ENCODE measurements at places on chromosomes 1 and 21.

DNA sequence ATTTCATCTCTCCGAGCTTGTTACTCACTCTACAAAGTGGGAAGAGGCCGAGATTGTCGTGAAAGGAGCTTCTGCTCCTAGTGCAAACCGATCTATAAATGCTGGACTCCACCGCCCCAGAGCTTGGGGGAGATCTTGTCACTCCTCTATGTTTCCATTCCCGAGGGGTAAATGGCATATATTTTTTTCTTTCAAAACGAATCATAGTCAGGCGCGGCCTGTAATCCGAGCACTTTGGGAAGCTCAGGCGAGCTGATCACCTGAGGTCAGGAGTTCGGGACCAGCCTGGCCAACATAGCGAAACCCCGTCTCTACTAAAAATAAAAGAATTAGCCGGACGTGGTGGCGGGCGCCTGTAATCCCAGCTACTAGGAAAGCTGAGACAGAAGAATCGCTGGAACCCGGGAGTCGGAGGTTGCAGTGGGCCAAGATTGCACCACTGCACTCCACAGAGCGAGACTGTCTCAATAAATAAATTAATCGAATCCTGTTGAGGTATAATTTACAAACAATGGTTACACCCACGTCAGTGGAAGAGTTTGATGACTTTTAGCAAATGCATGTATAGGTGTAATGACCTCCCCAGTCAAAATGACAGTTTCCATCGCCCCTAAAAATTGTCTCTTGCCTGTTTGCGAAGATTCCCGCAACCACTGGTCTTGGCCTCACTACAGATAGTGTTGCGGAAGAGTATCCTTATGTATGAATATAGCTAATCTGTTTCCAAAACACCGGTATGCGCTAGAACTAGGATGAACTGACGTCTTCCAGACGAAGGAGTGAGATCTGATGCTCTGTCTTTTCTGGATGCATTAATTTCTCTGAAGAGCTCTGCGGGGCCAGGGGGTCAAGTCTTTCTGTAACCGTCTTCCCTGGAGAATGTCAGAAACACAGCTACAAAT, 840 bp upstream of the HEATR1 start:
- DNase-seq, result no peak

- no peak for DNase-seq
Measured at GRCh38 chr1:99657213-99658030, 11.5 kb downstream of the PALMD start.

- DNase-seq, result no peak
Measured at GRCh38 chr1:147622731-147623130, 47.6 kb downstream of the ACP6 start.

DNA sequence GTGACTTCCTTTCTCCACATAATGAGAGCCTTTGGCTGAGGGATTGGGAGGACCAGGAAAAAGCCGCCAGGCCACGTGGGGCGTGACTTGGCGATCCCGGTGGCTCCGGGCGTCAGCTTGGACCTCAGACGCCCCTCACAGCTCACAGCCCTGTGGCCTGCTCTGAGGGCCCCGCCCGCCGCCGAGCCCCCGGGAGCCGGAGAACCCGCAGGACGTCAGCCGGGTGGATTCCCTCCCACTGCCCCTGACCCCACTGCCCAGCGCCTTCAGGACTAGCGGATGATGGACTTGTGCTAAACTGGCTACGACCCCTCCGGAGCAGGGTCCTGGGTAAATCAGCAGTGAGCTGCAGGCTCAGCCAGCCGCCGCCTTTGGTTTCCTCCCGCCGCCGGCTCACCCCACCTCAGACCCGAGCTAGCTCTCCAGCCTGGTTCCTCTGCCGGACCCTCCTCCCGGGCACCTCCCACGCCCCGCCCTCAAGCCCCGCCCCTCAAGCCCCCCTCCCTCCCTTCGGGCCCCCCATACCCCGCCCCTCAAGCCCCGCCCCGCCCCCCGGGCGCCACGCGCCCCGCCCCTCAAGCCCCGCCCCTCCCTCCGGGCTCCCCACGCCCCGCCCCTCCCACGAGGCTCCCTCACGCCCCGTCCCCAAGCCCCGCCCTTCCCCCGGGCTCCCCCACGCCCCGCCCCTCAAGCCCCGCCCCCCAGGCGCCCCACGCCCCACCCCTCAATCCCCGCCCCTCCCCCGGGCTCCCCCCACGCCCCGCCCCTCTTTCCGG, 10.0 kb upstream of the FAAP20 start:
- no peak for DNase-seq

GRCh38 chr1:94514095-94514727, 27.3 kb downstream of the F3 start:
- no peak for DNase-seq

- peak; percentile 11 for DNase-seq
Measured at GRCh38 chr1:63148825-63149645, 173.3 kb upstream of the FOXD3 start.

- DNase-seq, result no peak
Measured at GRCh38 chr1:6262555-6263420, 1.9 kb upstream of the GPR153 start.

DNA sequence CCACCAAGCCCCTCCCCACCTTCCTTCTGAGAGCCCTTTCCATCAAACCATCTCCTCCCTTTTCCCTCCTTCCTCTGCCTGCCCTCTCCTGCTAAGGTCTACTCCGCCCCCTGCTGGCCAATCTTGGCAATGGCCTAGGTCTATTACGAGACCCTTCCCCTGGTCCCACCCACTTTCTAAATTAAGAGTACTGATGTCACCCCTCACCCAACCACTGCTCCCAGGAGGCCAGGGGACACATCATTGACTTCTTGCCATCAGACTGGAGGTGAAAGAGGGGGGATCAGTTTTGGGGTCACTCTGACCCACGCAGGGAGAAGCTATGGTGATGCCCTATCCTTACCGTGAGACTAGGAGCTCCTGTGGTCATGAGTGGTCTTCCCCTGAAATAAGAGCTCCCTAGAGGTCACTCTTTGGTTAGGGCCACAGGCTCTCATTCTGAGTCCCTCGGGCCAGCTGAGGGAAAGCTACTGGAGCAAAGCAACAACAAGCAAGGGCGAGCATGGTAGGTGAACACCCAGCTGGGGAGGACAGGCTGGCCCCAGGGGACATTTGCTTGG, 34.6 kb upstream of the S100A7 start:
- DNase-seq, result peak; percentile 72

DNA sequence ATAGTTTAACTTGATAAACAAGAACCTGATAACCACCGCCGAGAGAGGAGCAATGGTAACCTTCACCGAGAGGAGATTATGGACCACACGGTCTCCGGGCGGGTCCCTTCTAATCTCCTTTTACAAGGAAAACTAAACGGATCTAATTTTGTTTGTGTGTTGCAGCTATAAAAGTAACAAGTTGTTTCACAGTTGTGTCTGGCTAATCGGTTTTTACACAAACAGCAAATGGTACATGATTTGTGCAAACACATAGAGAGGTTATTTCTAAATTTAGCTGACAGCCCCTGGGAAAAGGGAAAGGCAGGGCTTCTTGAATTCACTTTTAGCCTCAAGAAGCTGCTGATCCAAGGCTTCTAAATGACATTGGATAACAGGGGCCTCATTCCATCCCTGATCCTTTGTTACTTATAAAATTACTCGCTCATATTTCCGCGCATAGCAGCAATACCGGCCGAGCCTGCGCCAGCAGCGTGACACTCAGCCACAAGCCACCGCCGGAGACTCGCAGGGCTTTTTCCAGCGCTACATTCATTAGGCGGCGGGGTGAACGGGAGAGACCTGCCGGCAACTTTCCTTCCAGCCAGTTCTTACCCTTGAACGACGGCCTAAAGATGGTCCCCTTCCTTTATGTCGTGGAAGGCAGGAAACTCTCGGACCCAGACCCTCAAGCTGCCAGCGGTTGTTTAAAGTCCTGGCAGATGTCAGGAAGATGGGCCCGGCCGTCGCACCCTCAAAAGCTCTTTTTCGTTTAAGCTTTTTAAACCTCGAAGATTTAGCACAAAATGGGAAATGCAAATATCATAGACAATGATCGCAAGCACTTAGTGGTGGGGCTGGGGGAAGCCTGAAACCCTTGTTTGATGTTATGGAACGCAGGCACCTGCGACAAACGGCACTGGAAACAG, 4.4 kb downstream of the FOXD3 start:
- DNase-seq, result no peak

DNA sequence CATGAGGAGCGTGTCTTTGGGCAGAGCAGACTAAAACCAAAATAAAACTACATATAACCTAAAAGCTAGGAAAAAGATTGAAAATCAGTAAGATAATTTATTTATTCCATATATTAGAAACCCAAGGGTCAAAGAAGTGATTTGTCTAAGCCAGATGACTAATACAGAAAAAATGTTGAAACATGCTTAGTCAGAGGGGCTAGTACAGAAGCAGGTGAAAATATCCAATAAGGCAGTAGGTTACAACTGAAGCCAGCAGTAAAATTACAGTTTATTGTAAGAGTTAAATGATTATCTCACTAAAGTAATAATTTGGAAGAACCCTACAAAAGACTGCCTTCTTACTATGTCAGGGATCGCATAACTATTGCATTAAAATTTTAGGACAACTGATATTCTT, 1190.9 kb upstream of the PRMT6 start:
- DNase-seq, result no peak

DNA sequence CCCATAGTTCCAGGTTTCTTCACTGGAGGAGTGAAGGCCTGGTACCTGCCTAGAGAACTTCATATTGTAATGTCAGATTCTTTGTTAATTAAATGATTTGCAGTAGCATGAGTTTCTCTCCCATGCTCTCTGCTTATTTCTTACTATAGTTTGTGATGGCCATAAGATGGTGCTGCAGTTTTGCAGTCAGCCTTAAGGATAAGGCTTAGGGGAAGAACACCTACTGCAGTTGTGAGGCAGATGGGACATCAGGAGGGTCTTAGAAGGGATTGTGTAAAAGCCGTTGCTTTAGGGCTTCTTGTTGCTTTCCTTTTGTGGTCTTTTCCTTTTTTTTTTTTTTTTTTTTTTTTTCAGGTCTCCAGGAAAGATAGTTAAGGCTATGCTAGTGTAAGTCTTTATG, 61.8 kb downstream of the MACF1 start:
- no peak for DNase-seq

DNA sequence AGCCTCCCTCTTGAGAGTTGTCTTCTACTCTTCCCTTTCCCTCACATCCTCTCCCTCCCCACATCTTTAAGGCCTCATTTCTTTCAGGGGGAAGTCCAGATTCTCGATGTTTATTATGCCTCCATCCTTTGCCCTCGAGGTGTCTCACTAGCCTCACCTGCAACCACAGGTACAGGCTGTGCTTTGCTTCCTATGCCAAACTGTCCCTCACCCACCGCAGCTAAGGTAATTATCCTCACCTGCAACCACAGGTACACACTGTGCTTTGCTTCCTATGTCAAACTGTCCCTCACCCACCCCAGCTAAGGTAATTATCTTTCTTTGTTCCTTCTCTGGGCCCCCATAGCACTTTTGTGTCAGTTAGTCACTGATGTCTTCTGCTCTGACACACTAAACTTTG, 328.1 kb upstream of the SNX7 start:
- DNase-seq, result no peak

GRCh38 chr1:52530563-52531144, 22.2 kb downstream of the TUT4 start:
- DNase-seq, result no peak

- no peak for DNase-seq
Measured at GRCh38 chr21:43812139-43812821, 22.9 kb downstream of the RRP1 start.

DNA sequence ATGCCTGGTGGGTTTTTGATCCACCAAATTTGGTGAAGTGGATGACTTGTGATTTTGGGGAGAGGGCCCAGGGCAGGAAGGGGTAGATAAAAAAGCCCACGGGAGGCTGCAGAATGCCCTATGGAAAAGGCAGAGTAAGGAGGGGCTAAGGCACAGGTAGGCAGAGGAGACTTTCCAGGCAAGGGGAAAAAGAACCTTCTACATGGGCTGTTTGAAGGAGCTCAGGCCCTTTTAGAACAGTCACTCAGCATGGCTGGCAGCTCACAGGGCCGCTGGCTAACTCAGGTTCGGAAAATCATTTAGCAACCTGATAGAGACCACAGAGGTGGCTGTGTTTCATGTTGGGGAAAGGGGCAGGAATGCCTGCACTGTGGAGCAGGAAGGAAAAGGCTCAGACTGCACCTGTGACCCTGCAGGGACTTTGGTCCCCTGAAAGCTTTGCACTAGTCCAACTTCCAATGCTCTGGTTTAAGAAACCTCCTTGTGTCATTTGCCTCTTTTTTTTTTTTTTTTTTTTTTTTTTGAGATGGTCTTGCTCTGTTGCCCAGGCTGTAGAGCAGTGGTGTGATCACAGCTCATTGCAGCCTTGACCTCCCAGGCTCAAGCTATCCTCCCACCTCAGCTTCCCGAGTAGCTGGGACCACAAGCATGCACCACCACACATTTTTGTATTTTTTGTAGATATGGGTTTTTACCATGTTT, 58.5 kb upstream of the ENAH start:
- DNase-seq, result no peak

- no peak for DNase-seq
Measured at GRCh38 chr1:95113684-95114083, 3.5 kb upstream of the TLCD4 start.

- peak; percentile 38 for DNase-seq
Measured at GRCh38 chr1:244049162-244050013, 1.7 kb upstream of the ZBTB18 start.

- no peak for DNase-seq
Measured at GRCh38 chr1:201300641-201301040, 17.3 kb downstream of the PKP1 start.

- no peak for DNase-seq
Measured at GRCh38 chr1:99648107-99648506, 2.2 kb downstream of the PALMD start.

- DNase-seq, result no peak
Measured at GRCh38 chr1:185759061-185759460, 24.9 kb downstream of the HMCN1 start.

- DNase-seq, result no peak
Measured at GRCh38 chr1:244887281-244887680, 22.9 kb upstream of the HNRNPU start.

- DNase-seq, result peak; percentile 41
Measured at GRCh38 chr1:30746212-30747032, 11.2 kb downstream of the LAPTM5 start.

DNA sequence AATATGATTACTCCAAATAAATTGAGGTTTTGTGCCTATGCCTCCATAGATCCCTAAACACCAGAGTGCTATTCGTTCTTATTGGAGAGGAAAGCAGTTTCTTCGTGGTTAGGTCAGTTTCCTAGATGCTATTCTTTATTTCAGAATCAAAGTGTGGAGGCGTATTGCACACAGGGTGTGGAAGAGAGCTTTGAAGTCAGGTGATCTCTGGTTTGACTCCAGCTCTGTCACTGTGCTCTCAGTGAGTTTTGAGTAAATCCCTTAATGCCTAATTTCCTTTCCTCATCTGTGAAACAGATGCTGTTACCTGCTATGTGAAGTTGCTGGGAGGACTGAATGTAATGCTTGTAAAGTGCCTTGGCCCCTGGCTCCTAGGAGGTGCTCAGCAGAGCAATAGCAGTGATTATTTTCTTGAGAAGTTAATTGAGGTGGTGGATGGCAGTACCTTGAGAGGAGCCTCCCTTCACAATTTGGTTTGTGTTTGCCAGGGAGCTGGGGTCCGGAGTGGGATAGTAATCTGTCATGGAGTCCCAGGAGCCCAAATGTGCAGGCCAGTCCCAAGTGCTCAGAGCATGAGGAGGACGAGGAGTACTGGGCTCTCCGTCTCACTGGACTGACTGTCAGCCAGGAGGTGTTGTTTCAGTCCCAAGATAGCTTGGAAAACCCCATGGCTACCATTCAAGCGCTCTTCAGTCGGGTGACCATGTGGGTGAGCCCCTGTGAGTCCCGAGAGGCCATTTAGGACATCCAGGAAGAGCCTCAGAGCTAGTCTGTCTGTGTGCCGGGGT, 14.9 kb downstream of the NTPCR start:
- no peak for DNase-seq

- DNase-seq, result no peak
Measured at GRCh38 chr21:46207920-46208591, 20.5 kb downstream of the LSS start.

- no peak for DNase-seq
Measured at GRCh38 chr21:44513389-44514217, 26.4 kb downstream of the KRTAP10-1 start.
